ENCODE measurements at places on chromosomes 16 and 17. TPM values are rescaled to one million over a fixed set of nuclear protein-coding genes. Genes with fewer than 3 reads are reported as not detected.

The ZP2 gene
- 0.31 TPM for polyA plus RNA-seq

The FNDC8 gene
- polyA plus RNA-seq: not detected

The FBXW10 gene
- polyA plus RNA-seq: 0.33 TPM

The CACNG3 gene
- not detected for polyA plus RNA-seq

The PRR35 gene
- polyA plus RNA-seq: 13.6 TPM

The PRR11 gene
- polyA plus RNA-seq: 20.4 TPM

The KCNH4 gene
- polyA plus RNA-seq: 0.05 TPM

The PRKCB gene
- polyA plus RNA-seq: 5.0 TPM

The DOC2B gene
- polyA plus RNA-seq: 54.8 TPM

The PCGF2 gene
- 59.6 TPM for polyA plus RNA-seq

The CFAP97D1 gene
- polyA plus RNA-seq: not detected

Data from left renal cortex interstitium (tissue), 4 donors.